ENCODE measurements at places on chromosomes 11 and 22. TPM values are rescaled to one million over a fixed set of nuclear protein-coding genes. Genes with fewer than 3 reads are reported as not detected.

OR5B21 gene
- total RNA-seq, result not detected

ENTHD1 gene
- not detected for total RNA-seq

DNA sequence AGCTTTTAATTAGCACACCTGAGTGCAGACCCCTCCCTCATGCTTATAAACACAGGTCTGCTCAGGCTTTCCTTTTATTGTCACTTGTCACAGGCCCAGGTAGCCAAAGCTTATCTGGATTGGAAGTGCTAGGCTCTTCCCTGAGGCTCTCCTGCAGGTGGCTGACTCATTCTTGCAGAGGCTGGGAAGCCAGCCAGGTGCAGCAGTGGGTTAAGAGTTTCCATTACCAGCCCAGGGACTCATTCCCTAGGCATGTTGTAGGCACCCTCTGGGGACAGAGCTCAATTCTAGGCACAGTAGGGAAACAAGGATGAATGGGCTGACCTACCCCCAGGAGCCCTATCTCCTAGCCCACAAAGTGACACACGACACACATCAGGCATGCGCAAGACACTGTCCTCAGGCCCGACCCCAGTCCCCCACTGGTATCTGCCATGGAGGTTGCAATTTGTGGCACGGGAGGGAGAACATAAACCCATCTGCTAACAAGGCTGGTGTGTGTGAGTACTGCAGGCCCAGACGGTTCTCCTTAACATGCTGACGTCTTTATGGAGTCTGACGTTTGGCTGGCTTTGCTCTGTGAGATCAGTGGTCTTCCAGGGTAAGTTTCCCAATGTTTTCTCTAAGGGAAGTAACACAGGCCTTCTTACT is 94.2 kb downstream of the ABTB2 start:
- no peaks in the 10 kb centered on the region for H3K36me3 ChIP-seq
- no peak overlapping the region for H3K27ac ChIP-seq
- no peak overlapping the region for H3K4me3 ChIP-seq

DNA sequence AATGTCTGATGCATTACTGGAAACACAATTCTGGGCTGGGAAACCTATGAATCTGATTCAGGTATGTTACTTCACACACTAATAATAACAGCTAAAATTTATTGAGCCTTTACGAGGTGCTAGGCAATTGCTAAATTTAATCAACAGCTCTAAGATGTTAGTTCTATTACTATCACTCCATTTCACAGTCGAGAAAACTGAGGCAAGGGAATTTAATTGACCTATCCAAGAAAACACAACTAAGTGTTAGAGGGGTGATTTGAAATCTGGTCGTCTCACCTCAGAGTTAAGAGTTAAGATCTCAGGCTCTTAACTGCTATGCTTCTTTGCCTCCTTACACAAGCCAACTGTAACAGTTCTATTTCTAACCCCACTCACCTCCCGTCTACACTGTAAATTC is 8.8 kb downstream of the MAML2 start:
- no peak overlapping the region for H3K4me3 ChIP-seq
- no peak overlapping the region for H3K27ac ChIP-seq
- H3K4me1 ChIP-seq, result peaks cover 93% of the 10 kb centered on the region
- DNase-seq, result no peak

GRCh38 chr11:36463781-36464180 is 46.3 kb downstream of the TRAF6 start:
- H3K4me1 ChIP-seq, result no peaks in the 10 kb centered on the region
- H3K27ac ChIP-seq, result no peak overlapping the region
- no peaks in the 10 kb centered on the region for H3K27me3 ChIP-seq
- no peaks in the 10 kb centered on the region for H3K36me3 ChIP-seq
- no peak overlapping the region for H3K4me3 ChIP-seq
- peak; percentile 16 for DNase-seq

GRCh38 chr11:48036011-48036410 is 55.7 kb downstream of the PTPRJ start:
- H3K4me3 ChIP-seq, result no peak overlapping the region
- no peaks in the 10 kb centered on the region for H3K27me3 ChIP-seq
- no peaks in the 10 kb centered on the region for H3K36me3 ChIP-seq
- peak; percentile 62 for DNase-seq
- H3K27ac ChIP-seq, result no peak overlapping the region
- H3K4me1 ChIP-seq, result peaks cover 17% of the 10 kb centered on the region

- no peak overlapping the region for H3K27ac ChIP-seq
- H3K4me1 ChIP-seq, result no peaks in the 10 kb centered on the region
- DNase-seq, result no peak
- no peaks in the 10 kb centered on the region for H3K27me3 ChIP-seq
These were observed 73.2 kb downstream of the CCDC81 start for GRCh38 chr11:86447763-86448480.

DNA sequence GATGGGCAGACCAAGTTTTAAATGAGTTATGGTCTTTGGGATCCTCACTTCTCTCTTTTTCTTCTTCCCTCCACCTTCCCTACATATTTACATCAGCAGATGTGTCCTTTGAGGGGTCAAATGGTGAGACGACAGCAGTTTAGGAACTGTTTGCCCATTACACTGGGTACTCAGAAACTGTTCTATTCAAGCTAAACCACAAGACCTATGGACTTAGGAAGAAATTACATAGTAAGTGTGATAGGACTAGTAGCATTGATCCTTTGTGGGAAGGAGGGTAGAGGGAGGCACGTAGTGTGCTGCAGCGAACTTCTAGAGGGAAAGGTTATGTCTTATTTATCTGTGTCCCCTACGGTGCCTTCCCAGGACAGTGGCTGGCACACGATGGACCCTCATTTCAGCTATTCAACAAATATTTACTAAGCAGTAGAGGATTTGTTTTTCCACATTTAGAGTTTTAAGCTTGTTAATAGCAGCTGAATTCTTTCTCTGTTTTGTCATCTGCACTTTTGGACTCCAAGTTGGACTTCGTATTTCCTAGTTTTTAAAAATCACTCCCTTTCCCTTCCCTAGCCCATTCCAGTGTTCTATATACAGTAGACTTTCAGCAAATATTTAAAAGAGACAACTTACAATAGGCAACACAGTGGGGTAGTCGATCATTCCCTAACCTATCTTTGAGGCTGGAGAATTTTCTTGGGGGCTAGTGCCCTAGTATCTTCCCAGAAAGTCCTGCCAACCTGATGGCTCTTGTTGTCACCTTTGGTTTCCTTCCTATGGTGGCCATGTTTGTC is 13.9 kb downstream of the FZD4 start:
- no peaks in the 10 kb centered on the region for H3K36me3 ChIP-seq
- no peak overlapping the region for H3K4me3 ChIP-seq
- DNase-seq, result no peak
- peaks cover 23% of the 10 kb centered on the region for H3K4me1 ChIP-seq
- no peak overlapping the region for H3K27ac ChIP-seq

- DNase-seq, result no peak
- no peaks in the 10 kb centered on the region for H3K27me3 ChIP-seq
- H3K4me3 ChIP-seq, result no peak overlapping the region
- no peak overlapping the region for H3K27ac ChIP-seq
- H3K36me3 ChIP-seq, result no peaks in the 10 kb centered on the region
- H3K4me1 ChIP-seq, result no peaks in the 10 kb centered on the region
These were observed 12.5 kb downstream of the USP35 start for GRCh38 chr11:78201096-78201818.

- no peaks in the 10 kb centered on the region for H3K36me3 ChIP-seq
- H3K4me1 ChIP-seq, result 0 out of 2 replicates have a peak, but pooled peaks cover 11% of the 10 kb centered on the region
- no peak overlapping the region for H3K27ac ChIP-seq
- H3K27me3 ChIP-seq, result no peaks in the 10 kb centered on the region
These were observed 110.0 kb downstream of the KIAA1671 start for GRCh38 chr22:25062386-25063085.

OR52H1 gene
- total RNA-seq, result 0.28 TPM

RBM4 gene
- total RNA-seq, result 147 TPM
